NCI-H524 (cell line): ENCODE measurements at places on chromosomes 2 and 18.

DNA sequence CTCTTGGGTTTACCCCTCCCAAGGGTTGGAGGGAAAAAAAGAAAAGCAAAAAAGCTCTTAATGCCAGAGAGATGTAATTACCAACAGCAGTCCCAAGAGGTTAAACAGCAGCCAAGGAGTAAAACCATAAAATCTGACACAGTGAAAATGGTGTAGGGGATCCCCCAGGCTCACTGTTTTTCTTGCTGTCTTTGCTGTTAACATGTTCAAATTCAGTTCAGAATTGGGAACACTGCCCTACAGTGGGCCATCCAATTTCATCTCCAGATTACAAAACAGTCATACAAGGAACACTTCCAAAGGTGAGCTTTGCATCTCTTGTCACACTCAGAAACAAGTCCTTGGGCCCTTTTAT is 54.5 kb downstream of the PLEKHM3 start:
- DNase-seq = no peak

GRCh38 chr18:62329691-62330454 is 4.8 kb downstream of the TNFRSF11A start:
- no peak for DNase-seq

DNA sequence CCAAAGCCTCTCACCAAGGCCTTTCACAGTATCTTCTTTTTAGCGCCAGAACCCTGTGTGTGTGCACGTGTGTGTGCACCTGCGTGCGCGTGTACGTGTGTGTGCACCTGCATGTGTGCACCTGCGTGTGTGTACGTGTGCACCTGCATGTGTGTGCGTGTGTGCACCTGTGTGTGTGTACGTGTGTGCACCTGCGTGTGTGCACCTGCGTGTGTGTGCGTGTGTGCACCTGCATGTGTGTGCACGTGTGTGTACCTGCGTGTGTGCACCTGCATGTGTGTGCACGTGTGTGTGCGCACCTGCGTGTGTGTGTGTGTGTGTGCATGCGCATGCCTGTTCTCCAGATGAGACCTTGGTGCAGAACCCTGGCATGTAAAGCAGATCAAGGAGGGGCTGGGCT is 131.4 kb upstream of the HDAC4 start:
- no peak for DNase-seq

DNA sequence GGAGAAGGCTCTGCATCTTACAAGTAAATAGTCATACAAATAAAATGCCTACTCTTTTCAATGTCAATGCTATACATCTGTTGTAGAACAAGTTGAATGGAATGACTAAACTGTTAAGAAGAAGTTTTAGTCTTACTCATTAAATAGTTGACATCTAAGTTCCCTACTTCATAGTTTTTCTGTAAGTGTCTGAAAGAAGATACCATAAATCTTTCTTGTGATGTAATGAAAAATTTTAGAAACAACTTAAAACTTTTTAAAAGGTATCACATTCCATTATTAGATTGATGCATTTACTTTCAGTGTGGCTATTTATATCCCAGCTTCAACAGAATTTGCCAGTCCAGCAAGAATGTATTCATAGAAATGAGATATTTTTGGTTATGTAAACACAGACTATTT is 185.2 kb upstream of the EPC2 start:
- DNase-seq = no peak

- DNase-seq = no peak
These were observed 282 bp upstream of the PUS10 start for GRCh38 chr2:61018318-61018755.

DNA sequence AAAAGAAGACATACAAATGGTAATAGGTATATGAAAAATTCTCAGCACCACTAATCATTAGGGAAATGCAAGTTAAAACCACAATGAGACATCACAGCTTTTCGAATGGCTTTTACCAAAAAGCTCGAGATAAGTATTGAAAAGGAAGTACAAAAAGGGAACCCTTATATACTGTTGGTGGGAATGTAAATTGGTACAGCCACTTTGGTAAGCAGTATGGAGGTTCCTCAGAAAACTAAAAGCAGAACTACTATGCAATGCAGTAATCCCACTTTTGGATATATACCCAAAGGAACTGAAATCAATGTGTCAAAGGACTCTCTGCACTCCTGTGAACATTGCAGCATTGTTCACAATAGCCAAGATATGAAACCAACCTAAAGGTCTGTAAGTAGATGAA is 107.5 kb upstream of the SPATS2L start:
- DNase-seq = no peak

- DNase-seq = no peak
These were observed 39.7 kb downstream of the LTBP1 start for GRCh38 chr2:32986480-32986879.

DNA sequence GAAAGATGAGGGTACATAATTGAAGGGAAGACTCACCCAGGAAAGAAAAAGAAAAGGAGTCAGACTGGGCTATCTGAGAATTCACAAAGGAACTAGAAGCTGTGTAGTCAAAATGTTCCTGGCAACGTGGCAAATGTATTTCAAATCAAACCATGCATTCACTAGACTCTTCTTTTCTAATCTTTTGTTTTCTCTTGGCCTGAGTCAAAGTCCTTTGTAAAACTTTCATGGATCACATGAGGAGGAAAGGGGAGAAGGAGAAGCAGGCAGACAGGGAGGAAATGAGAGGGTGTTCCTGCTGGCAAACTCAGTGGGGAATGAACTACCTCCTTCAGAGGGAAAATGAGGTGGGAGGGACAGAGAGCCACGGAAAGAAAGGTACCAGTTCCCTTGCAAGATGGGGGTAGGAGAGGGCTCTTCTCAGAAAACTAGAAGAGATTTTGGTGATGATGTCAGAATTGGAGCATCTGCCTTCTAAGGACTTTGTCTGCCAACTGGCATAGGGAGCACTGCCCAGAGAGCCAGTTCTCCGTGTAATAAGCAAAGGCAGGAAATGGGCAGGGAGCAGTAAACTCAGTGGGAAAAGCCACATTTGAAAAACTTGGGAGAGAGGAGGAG is 51.4 kb downstream of the SLC8A1 start:
- DNase-seq = no peak

DNA sequence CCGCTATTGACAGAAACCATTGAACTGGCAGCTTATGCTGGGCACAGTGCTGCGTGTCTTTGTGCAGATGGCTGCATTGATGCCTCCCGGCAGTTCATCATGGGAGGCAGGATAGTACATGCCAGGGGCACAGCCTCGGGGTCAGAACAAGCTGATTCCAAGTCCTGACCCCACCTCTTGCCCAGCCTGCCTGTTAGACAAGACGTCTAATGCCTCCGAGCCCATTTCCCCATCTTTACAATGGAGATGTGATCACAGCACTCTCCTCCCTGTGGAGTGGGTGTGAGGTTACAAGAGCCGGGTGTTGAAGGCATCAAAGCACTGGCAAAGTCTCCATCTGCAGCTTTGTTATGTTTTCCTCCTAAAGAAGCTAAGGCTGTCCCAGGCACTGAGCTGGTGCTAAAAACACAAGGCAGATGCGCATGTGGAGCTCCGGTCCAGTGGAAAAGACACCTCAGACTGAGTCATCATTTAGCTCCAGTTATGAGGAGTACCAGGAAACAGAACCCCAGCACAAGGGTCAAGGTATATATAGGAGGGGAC is 125.7 kb upstream of the EPAS1 start:
- no peak for DNase-seq

GRCh38 chr2:230814616-230815015 is 50.1 kb upstream of the ITM2C start:
- peak; percentile 24 for DNase-seq

- peak; percentile 7 for DNase-seq
These were observed 156.0 kb downstream of the TFCP2L1 start for GRCh38 chr2:121128741-121129659.

- DNase-seq = peak; percentile 19
These were observed 113.7 kb downstream of the SRBD1 start for GRCh38 chr2:45497355-45497754.

GRCh38 chr2:64562148-64562784 is 38.1 kb downstream of the AFTPH start:
- peak; percentile 27 for DNase-seq

GRCh38 chr2:172095905-172096625 is 6.6 kb downstream of the DLX2 start:
- DNase-seq = peak; percentile 63

DNA sequence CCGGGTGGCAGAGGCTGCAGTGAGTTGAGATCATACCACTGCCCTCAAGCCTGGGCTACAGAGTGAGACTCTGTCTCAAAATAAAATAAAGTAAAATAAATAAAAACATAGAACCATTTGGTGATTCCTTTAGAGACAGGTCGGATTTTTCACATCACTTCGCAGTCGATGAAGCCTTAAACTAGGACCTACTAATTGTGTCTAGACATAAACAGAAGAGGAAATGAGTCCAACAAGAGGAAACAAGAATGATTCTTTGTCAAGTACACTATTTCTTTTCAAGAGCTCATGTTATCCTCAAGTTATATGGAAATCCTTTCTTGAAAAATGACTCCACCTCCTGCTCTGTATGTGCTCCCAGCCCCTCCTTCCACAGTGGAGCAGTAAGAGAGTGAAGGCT is 758.9 kb downstream of the DPP10 start:
- DNase-seq = no peak

DNA sequence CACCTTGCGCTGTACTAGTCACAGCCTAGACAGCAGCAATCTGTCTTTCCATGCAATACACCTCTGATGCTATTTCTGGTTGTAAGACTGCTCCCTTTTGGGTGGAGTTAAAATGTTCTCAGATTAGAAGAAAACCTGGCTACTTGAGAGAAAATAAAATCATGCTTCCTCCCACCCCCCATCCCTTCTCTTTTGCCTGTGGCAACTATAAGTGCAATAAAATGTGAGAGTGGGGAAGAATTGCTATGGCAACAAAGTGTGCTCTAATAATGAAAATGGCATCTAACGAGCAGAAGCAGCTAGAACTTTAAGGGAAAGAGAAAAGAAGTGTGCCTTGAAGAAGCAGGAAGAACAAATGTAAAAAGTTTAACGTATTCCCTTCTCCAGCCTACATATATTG is 464.2 kb upstream of the FSHR start:
- no peak for DNase-seq

GRCh38 chr2:26597197-26597596 is 44.0 kb downstream of the CIB4 start:
- DNase-seq = no peak

DNA sequence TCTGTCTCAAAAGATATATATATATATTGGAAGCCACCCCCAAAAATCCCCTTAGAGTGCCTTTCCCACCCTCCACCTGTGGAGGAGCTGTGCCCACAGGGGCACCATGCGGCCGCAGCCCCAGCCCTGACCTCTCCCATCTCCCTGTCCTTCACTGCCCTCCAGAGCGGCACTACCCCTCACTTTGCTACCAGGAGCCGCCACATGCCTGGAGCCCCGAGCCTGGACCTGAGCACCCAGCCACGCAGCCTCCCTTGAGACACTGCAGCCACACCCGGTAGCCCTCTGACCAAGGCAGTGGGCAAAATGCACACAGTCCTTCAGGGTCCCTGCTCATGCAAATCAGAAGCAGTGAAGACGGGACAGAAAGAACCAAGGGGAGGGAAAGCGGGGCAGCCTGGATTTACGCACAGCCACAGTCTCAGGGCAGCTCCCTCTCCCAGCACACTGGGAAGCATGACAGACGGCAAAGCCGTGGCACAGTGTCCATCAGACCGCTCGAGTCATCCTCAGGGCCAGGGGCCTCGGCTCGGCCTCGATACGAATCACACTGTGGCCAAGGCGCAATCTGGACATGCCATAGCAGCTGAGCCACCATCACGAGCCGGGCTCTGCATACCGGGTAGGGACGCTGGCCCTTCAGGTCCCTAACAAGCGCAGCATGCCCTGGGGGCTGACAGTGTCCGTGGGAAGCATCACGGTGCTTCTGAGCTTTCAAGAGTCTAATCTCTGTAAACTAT is 10.1 kb downstream of the HDAC4 start:
- no peak for DNase-seq

DNA sequence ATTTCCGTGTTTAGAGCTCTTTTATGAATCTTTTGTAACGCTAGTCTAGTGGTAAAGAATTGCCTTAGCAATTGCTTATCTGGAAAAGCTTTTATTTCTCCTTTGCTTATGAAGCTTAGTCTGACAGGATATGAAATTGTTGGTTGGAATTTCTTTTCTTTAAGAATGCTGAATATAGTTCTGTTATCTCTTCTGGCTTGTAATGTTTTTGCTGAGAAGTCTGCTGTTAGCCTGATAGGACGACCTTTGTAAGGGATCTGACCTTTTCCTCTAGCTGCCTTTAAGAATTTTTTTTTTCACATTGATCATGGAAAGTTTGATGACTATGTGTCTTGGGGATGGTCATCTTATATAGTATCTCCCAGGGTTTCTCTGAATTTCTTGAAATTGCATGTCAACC is 101.1 kb downstream of the TRABD2A start:
- no peak for DNase-seq
